ENCODE measurements at places on chromosomes 11 and 22.

DNA sequence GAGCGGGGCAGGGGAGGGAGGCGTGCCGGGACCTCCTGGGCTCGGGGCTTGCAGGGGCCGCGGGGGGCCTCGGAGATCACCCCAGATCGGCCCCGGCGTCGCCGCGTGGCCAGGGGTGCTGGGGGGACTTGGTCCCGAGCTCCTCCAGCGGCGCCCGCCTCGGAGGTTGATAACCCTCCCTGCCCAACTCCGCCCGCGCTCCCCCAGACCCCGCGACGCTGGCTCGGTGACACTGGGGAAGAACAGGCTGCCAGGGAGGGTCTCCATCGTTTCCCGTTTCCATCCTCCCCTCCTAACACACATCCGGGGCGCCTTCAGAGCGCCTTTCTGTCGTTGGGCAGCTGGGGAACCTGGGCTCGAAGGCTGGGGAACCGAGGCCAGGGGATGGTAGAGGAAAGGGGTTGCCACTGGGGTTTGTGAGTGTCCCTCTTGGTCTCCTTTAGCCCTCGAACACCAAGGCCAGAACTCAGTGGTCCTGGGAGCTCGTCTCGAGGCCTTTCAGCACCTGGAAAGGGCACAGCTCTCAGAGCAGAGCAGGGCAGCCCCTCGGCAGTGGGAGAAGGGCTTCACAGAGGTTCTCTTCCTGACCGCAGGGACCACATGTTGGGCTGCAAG lies 431 bp downstream of the SLC37A2 start:
- DNase-seq: no peak

DNA sequence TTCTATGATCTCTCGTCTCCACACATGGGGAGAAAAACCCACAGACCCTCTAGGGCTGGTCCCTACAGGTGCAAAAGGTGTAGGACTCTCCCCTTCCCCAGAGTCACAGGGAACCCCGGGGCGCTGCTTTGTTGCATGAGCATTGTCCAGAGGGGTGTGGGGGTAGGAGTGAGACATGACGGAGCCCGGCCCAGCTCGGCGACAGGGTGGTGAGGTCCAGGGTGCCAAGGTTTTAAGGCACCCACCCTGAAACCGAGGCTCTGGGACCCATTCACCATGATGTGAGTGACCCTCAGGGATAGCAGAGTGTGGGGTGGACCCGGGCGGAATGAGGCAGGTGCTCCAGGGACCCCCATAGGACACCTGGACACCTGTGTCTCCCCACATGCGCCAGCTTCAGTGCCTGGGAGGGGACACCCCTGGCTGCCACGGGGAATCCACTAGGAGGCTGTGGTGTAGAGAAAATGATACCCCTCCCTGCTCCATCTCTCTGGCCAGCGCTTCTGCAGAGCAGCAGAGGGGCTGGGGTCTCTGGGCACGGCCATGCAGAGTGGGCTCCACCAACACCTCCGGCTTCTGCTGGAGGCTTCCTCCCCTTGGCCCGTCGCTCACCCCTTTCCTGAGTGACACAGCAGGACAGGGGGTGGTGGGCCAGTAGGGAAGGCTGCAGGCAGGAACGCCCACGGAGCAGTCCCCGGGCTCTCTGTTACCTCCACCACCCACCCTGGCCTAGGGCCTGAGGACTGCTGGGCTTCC lies 15.2 kb downstream of the KRTAP5-5 start:
- no peak for DNase-seq

DNA sequence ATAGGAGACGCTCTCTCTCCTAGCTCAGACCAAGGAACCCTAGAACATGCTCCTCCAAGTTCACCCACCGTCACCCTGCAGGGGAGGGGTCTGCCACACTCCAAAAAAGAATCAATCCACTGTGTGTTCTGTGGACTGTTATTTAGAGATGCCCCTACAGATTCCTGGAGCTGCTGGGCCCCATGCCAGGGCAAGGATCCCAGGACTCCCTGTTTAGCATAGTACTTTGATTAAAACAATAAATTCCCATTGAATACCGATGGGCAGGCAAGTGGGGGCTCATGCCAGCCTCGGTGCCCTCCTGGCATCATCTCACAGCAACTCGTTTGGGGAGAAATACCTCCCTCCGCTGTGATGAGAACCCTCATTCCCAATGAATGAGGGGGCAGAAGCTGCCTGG lies 247.5 kb downstream of the ST3GAL4 start:
- DNase-seq: no peak

GRCh38 chr11:105368711-105369110 lies 229.1 kb upstream of the CARD18 start:
- DNase-seq: no peak

DNA sequence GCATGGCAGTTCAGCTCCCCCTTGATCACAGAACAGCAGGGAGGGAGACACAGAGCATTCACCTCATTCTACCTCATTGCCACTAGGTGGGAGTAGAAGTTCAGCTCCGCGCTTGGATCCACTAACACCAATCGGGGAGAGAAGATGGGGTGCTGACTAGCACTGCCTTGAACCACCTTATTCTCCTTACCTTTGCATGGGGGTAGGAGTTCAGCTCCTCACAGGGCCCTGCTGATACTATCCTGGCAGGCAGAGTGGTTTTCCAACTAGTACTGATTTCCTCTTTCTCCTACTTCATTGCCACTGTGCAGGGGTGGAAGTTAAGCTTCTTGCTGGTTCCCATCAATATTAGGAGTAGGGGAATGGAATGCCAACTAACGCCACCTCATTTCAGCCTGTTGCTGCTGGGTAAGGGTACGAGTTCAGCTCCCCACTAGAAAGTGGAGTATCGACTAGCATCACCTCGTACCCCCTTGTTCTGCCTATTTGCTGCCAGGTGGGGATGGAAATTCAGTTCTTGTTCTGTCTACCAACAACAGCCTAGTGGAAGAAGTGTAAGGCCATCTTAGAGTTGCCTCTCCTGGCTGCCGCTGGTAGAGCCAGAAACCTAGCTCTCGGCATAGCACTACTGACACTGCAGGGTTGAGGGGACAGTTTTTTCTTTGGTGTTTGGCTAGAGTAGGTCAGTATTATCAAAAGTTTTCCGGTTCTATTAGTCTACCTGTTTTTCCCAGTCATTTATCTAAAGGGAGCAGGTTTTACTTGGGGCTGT lies 550.9 kb upstream of the CCDC90B start:
- no peak for DNase-seq

GRCh38 chr11:23227078-23227445 lies 366.8 kb upstream of the CCDC179 start:
- no peak for DNase-seq

DNA sequence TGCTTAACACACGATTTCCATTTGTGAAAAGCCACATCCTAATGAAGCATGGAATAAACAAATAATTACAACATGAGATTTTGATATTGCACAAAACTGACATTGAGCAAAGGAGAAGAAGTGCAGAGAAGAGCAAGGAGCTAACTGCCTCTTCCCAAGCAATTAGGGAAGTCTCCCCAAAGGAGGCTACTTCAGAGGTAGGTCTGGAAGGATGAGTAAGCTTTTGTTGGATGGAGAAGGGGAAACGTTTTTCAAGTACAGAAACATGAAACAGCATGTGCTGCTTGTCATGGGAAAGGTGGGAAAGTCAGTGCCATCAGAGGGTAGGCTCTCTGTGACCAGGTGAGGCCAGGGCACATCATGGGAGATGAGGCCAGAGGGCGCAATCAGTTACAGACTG lies 132.2 kb upstream of the SESN3 start:
- no peak for DNase-seq

GRCh38 chr11:86688398-86689179 lies 16.2 kb upstream of the ME3 start:
- no peak for DNase-seq

DNA sequence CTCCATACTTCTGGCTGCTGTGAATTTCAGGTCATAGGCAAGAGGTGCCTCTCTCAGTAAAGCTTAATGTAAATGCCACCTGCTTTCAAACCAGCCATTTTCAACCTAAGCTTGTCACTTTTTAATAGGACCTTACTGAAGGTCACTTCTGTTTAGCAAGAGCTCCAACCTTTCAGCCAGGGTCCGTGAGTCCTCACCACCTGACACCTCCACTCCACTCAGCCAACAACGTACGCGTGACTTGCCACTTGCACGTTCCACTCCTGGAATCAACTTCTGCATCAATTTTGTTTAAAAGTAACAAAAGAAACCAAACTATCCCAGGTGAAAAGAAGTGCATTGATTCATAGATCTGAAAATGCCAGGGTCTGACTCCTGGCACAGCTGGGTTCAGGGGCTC lies 114.4 kb downstream of the TRIM29 start:
- DNase-seq: no peak

- peak; percentile 46 for DNase-seq
Measured at GRCh38 chr22:46661221-46661851, 41.1 kb downstream of the GRAMD4 start.

GRCh38 chr11:4848908-4849532 lies at the start of gene OR51S1:
OR51S1 (minus strand) TSS chr11:4849208; CDS start chr11:4849208, 0 bp downstream.
- DNase-seq: no peak

DNA sequence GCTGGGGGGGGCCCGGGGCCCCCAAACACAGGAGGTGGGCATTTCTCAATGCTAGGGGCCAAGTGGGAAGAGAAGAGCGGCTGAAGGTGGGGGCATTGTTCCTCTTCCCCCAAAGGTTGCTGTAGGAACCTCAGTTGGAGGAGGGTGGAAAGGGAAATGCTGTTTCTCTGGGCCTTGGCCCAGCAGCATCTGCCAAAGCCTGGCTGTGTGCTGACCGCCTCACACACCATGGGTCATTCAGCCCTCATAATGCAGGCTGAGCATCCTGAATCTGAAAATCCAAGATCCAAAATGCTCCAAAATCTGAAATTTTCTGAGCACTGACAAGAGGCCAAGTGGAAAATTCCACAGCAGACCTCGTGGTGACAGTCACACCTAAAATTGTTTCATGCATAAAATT lies 49.0 kb upstream of the BID start:
- DNase-seq: no peak

GRCh38 chr11:70506986-70507385 lies 108.7 kb downstream of the CTTN start:
- no peak for DNase-seq

GRCh38 chr11:105144887-105145286 lies 5.3 kb upstream of the CARD18 start:
- DNase-seq: no peak

DNA sequence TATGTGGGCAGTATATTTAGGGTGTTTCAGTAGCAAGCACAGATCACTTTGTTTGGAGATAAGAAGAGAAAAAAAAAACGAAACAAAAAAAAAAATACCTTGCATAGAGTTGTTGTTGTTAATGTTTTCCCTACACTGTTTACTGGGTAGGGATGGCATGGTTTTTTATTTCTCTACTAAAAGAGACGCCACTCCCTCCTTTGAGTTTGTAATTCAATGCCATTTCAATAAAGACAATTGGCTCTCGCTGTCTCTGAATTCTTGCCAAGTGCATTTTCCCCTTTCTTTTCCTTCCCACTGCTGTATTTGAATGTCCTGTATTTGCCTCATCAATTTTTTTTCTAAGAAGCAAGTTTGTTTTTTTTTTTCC lies 213.9 kb upstream of the UBASH3B start:
- DNase-seq: no peak

- no peak for DNase-seq
Measured at GRCh38 chr11:9625728-9626127, 38.1 kb upstream of the SWAP70 start.

- DNase-seq: no peak
Measured at GRCh38 chr11:80365076-80365725, 924.4 kb upstream of the TENM4 start.

- no peak for DNase-seq
Measured at GRCh38 chr22:45330548-45330947, 20.8 kb downstream of the FAM118A start.

All from activated CD4-positive, alpha-beta T cell treated with anti-CD3 and anti-CD28 coated beads, Interleukin-2, amount 50 U/mL, for 1 hour (primary cell).